ENCODE measurements at places on chromosomes 1 and 21. TPM values are rescaled to one million over a fixed set of nuclear protein-coding genes. Genes with fewer than 3 reads are reported as not detected.
A peak's percentile ranks its signal among the peaks of the same experiment; 100 is the strongest.

GRCh38 chr1:45620588-45621500, 3.0 kb downstream of the CCDC17 start:
- no peak overlapping the region for H3K27ac ChIP-seq
- H3K27me3 ChIP-seq: no peaks in the 10 kb centered on the region
- no peak overlapping the region for H3K4me3 ChIP-seq

DNA sequence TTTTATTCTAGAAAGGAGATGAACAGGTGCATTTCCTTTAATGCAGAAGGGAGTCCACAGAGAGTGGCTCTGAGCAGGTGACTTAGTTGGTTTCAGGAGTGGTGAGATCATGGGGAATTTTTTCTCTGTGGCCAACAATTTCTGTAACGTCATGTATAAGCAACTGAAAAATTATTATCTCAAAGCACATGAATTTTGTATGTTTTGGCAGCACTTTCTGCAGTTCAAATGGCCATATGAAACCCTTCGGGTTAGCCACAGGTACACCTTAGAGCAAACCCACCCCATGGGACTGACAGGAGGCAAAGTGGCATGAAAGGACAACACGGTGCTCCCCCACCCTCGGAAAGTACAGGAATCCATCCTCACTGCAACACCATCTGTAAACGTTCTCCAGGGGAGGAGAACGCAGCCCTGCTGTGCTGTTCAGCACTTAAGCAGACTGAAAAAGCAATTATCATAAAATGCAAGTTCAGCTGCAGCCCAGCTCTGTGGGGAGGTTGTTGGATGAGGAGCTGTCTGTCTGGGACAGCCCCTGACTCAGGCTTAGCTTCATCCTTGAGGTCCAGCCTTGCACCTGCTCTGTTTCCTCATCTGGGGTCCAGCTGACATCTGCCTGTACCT, 55.8 kb upstream of the CLDN14 start:
- no peak overlapping the region for H3K4me3 ChIP-seq
- H3K27me3 ChIP-seq: no peaks in the 10 kb centered on the region
- no peaks in the 10 kb centered on the region for H3K4me1 ChIP-seq
- H3K36me3 ChIP-seq: no peaks in the 10 kb centered on the region
- DNase-seq: no peak

GRCh38 chr1:31700468-31701090, 3.2 kb downstream of the COL16A1 start:
- H3K4me3 ChIP-seq: no peak overlapping the region
- H3K4me1 ChIP-seq: peaks cover 38% of the 10 kb centered on the region
- H3K36me3 ChIP-seq: no peaks in the 10 kb centered on the region
- H3K27me3 ChIP-seq: no peaks in the 10 kb centered on the region

- no peaks in the 10 kb centered on the region for H3K36me3 ChIP-seq
- H3K27me3 ChIP-seq: no peaks in the 10 kb centered on the region
- no peak for DNase-seq
- no peak overlapping the region for H3K4me3 ChIP-seq
These were observed 650 bp downstream of the TNFAIP8L2 start for GRCh38 chr1:151157067-151157531.

DNA sequence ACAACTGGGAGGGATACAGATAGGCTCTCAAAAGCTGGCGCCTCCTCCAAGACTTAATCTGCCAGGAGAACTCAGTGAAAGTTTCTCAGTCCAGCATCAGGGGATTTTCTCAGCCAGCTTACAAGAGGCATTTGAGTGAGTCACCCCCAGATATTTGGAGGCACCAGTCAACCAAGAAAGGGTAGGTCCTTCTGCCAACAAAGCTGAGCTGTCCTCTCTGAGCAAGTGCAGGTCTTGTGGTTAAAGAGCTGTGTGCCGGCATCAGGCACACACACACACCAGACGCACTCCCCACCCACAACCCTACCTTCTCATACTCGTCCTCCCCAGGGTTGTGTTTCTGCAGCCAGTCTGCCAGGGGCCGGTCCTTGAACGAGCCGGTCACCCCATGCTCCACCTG, 27.0 kb upstream of the PPP1R15B start:
- no peak overlapping the region for H3K4me3 ChIP-seq
- H3K27me3 ChIP-seq: no peaks in the 10 kb centered on the region
- H3K4me1 ChIP-seq: no peaks in the 10 kb centered on the region
- H3K27ac ChIP-seq: no peak overlapping the region
- H3K36me3 ChIP-seq: no peaks in the 10 kb centered on the region

- DNase-seq: peak; percentile 66
- peaks cover 13% of the 10 kb centered on the region for H3K4me1 ChIP-seq
- no peaks in the 10 kb centered on the region for H3K27me3 ChIP-seq
- no peak overlapping the region for H3K4me3 ChIP-seq
- H3K27ac ChIP-seq: no peak overlapping the region
- H3K36me3 ChIP-seq: no peaks in the 10 kb centered on the region
These were observed 101.1 kb upstream of the JUN start for GRCh38 chr1:58884706-58885661.

DNA sequence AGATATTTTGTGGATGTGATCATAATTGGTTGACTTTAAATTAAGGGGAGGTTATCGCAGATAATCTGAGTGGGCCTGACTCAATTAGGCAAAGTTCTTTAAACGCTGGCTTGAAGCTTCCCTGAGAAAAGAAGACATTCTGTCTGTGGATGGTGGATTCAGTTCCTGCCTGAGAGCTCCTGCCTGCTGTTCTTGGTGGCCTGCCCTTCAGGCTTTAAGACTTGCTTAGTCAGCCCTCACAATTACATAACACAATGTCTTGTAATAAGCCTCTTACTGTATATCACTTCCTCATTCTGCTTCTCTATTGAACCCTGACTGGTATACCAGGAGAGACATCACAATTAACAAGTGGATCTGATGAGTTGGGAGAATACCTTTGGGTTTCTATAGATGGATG, 50.2 kb downstream of the KCNJ6 start:
- H3K4me3 ChIP-seq: no peak overlapping the region
- H3K4me1 ChIP-seq: no peaks in the 10 kb centered on the region
- H3K27ac ChIP-seq: no peak overlapping the region
- no peaks in the 10 kb centered on the region for H3K27me3 ChIP-seq
- DNase-seq: no peak

DNA sequence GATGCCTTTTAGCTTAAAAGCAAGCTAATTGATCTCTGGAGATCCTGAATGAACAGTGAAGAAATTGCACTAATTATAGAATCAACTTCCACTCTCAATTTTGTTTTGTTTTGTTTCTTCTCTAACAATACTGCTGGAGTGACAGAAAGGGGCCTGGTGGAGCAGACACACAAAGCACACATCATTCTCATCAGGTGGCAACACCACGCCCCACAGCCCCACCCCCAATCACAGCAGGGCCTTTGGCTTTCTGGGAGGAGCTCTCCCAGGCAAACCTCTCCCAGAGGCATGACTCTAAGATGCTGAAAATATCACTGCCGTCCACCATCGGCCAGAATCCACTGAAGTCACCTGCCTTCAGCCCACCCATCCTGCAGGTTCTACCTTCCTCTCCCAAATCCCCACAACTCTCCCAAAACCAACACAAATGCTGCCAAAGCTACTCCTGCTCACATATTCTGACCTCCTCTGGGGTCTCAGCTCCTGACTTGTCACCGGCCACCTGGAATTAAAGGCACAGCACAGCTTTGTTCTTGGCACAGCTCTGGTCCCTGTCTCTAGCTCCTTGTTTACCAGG, 120.7 kb downstream of the GRIK3 start:
- no peaks in the 10 kb centered on the region for H3K4me1 ChIP-seq
- no peaks in the 10 kb centered on the region for H3K36me3 ChIP-seq
- H3K27me3 ChIP-seq: no peaks in the 10 kb centered on the region
- H3K27ac ChIP-seq: no peak overlapping the region
- no peak for DNase-seq

GRCh38 chr1:203197625-203198024, 11.1 kb upstream of the CHI3L1 start:
- H3K4me1 ChIP-seq: no peaks in the 10 kb centered on the region
- no peak for DNase-seq
- no peak overlapping the region for H3K27ac ChIP-seq
- H3K36me3 ChIP-seq: no peaks in the 10 kb centered on the region
- H3K27me3 ChIP-seq: no peaks in the 10 kb centered on the region

GRCh38 chr21:40244981-40245380, 377.7 kb downstream of the PCP4 start:
- no peak overlapping the region for H3K27ac ChIP-seq
- H3K27me3 ChIP-seq: no peaks in the 10 kb centered on the region
- H3K4me3 ChIP-seq: no peak overlapping the region

GRCh38 chr1:42086146-42086545, 67.1 kb upstream of the GUCA2B start:
- no peak for DNase-seq
- H3K36me3 ChIP-seq: no peaks in the 10 kb centered on the region
- no peaks in the 10 kb centered on the region for H3K27me3 ChIP-seq
- H3K27ac ChIP-seq: no peak overlapping the region
- no peaks in the 10 kb centered on the region for H3K4me1 ChIP-seq

DNA sequence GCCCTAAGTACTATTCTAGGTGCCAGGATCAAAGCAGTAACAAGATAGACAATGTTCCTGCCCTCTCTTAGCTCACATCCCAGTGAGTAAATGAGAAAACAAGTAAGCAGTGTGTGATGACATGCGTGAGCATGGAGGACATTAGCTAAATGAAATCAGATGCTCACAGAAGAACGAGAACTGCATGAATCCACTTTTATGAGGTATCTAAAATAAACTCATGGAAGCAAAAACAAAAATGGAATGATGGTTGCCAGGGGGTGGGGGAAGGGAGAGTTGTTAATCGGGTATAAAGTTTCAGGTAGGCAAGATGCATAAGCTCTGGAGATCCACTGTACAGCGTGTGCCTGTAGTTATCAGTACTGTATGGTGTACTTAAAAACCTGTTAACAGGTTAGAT, 195.1 kb downstream of the HHAT start:
- DNase-seq: no peak
- no peaks in the 10 kb centered on the region for H3K4me1 ChIP-seq
- H3K27me3 ChIP-seq: no peaks in the 10 kb centered on the region
- no peaks in the 10 kb centered on the region for H3K36me3 ChIP-seq

DNA sequence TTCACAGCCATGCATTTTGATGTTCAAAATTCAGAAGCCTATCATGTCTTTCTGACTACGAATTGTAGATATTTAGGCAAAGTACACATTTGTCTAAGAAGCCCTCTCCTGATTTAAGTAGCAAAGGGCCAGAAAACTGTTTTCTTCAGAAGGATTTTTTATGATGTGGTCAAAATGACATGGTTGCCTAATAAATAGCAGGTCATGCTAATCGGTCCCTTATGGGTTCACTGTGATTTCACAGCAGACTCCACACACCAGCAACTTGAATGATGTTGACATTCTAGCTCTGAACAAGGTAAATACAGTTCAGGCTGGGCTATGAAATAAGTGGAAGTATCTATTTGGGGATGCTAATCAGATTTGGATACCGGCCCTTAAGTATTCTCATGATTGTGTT, 178.7 kb upstream of the DPYD start:
- DNase-seq: no peak
- no peaks in the 10 kb centered on the region for H3K36me3 ChIP-seq
- no peaks in the 10 kb centered on the region for H3K27me3 ChIP-seq
- H3K4me3 ChIP-seq: no peak overlapping the region
- no peak overlapping the region for H3K27ac ChIP-seq

GRCh38 chr1:34590211-34590623, 164.6 kb upstream of the GJB5 start:
- no peak for DNase-seq
- no peaks in the 10 kb centered on the region for H3K27me3 ChIP-seq
- H3K4me3 ChIP-seq: no peak overlapping the region

DNA sequence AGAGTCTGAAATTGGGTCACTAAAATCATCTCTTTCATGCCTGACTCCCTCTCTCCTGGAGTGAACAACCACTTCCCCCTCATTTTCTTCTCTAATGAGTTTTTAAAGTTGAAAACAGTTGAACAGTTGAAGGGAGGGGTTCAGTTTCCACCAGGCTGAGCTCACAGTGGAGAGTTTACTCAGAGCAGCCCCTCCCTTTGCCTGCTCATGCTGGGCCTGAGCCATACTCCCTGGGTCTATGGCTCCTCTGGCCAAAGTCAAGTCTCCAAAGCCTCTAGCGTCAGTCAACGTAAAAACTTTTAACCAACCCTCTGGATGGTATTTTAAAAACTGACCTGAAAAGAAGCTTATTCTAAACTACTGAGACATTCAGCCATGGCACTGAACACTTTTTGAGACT, 100.8 kb upstream of the RNPC3 start:
- H3K4me1 ChIP-seq: no peaks in the 10 kb centered on the region
- H3K36me3 ChIP-seq: no peaks in the 10 kb centered on the region
- no peak for DNase-seq
- H3K4me3 ChIP-seq: no peak overlapping the region
- no peaks in the 10 kb centered on the region for H3K27me3 ChIP-seq

- no peaks in the 10 kb centered on the region for H3K27me3 ChIP-seq
- H3K4me1 ChIP-seq: peaks cover 1% of the 10 kb centered on the region
- H3K4me3 ChIP-seq: no peak overlapping the region
- no peak overlapping the region for H3K27ac ChIP-seq
These were observed 54.1 kb upstream of the SAMD11 start for GRCh38 chr1:869499-870244.

- no peak for DNase-seq
- H3K4me3 ChIP-seq: no peak overlapping the region
- no peaks in the 10 kb centered on the region for H3K36me3 ChIP-seq
- no peaks in the 10 kb centered on the region for H3K27me3 ChIP-seq
These were observed 118.1 kb downstream of the SYT2 start for GRCh38 chr1:202592146-202592545.

DNA sequence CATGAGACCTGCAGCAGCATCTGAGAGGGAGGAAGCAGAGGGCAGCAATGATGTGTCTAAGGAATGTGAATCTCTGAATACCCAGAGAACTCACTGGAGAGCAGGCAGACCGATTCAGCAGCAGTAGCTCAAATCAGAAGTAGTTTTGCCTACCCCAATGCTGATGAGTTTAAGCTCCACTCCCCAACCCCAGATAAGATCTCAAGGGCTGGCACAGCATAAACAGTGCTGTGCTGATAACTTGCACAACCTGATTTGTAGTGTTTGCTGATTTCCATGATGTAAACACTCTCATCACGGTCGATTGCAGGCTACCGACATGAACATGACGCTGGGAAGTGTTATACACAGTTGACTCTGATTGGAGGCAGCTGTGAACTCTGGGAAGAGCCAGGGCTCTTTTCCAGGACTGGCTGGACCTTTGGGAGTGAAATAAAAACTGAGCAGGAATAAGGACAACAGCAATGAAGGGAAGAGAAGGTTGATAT, 11.2 kb upstream of the HMGCS2 start:
- no peaks in the 10 kb centered on the region for H3K36me3 ChIP-seq
- peak overlapping the region; percentile 13 for H3K4me3 ChIP-seq
- DNase-seq: peak; percentile 69
- H3K27ac ChIP-seq: no peak overlapping the region

GRCh38 chr21:38649120-38649519, 150.8 kb upstream of the ERG start:
- no peak overlapping the region for H3K27ac ChIP-seq
- DNase-seq: no peak
- no peaks in the 10 kb centered on the region for H3K27me3 ChIP-seq
- H3K4me1 ChIP-seq: no peaks in the 10 kb centered on the region
- no peak overlapping the region for H3K4me3 ChIP-seq

Gene OR2L2
- total RNA-seq: 0.37 TPM

Gene AUNIP
- 0.46 TPM for total RNA-seq

Gene CELA3A
- not detected for total RNA-seq

Gene PAX7
- total RNA-seq: not detected

Gene TNFAIP8L2
- 2.4 TPM for total RNA-seq

Gene RABIF
- 2.7 TPM for total RNA-seq

Gene GPR52
- total RNA-seq: 0.94 TPM

Gene DMRTA2
- total RNA-seq: not detected

Gene TMPRSS15
- total RNA-seq: not detected

Gene SWT1
- total RNA-seq: 9.8 TPM

Gene SLC9C2
- total RNA-seq: 1.7 TPM

Gene MAP3K6
- 16.6 TPM for total RNA-seq

All from ovary (tissue), 10 donors.